Activated CD4-positive, alpha-beta memory T cell treated with anti-CD3 and anti-CD28 coated beads for 36 hours (primary cell): ENCODE measurements at places on chromosomes 4 and X. TPM values are rescaled to one million over a fixed set of nuclear protein-coding genes. Genes with fewer than 3 reads are reported as not detected.

HPGDS gene
- not detected for total RNA-seq

- H3K27me3 ChIP-seq = no peaks in the 10 kb centered on the region
- DNase-seq = no peak
- H3K4me1 ChIP-seq = no peaks in the 10 kb centered on the region
- H3K27ac ChIP-seq = no peak overlapping the region
- no peak overlapping the region for H3K4me3 ChIP-seq
Observed at GRCh38 chr4:123956204-123956603, 559.6 kb downstream of the SPRY1 start.

DRP2 gene
- total RNA-seq = 0.69 TPM

DNA sequence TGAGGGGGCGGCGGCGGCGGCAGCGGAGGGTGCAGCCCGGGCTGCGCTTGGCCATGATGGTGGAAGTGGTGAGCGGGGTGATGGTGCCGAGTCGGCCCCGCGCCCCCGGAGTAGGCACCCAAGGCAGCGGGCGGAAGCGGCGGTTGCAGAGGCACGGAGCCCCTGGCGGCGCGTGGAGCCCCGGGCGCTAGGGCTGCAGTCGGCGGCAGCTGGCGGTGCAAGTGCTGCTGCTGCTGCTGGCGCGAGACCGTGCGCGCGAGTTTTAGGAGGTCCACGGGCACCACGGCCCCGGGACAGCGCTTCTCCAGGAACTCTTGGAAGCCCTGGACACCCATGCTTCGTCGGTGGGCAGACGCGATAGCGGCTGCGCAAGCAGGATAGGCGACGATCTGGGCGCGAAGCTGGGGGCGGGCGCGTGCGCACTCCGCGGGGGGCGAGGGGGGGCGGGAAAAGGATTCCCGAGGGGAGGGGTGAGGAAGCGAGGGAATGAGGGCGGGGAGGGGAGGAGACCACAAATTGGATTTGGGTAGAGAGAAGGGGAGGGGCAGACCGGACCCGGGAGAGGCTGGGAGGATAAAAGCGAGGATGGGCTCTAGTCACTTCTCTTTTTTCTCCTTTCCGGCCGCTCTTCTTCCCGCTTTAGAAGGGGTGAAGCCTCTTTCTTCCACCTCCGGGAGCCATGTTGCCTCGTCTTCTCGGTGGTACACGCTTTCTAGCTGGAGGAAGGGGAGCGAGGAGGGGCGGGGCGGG is at the start of gene FAM120C:
FAM120C (minus strand) TSS at position 391 of the 750 bp plus-strand sequence; CDS start at position 335, 56 bp downstream.
- DNase-seq = peak; percentile 77
- H3K27me3 ChIP-seq = no peaks in the 10 kb centered on the region
- H3K4me1 ChIP-seq = peaks cover 41% of the 10 kb centered on the region
- H3K36me3 ChIP-seq = peaks cover 5% of the 10 kb centered on the region
- H3K4me3 ChIP-seq = peak within 1 kb of the TSS; percentile 78
- H3K27ac ChIP-seq = peak within 1 kb of the TSS; percentile 80

DNA sequence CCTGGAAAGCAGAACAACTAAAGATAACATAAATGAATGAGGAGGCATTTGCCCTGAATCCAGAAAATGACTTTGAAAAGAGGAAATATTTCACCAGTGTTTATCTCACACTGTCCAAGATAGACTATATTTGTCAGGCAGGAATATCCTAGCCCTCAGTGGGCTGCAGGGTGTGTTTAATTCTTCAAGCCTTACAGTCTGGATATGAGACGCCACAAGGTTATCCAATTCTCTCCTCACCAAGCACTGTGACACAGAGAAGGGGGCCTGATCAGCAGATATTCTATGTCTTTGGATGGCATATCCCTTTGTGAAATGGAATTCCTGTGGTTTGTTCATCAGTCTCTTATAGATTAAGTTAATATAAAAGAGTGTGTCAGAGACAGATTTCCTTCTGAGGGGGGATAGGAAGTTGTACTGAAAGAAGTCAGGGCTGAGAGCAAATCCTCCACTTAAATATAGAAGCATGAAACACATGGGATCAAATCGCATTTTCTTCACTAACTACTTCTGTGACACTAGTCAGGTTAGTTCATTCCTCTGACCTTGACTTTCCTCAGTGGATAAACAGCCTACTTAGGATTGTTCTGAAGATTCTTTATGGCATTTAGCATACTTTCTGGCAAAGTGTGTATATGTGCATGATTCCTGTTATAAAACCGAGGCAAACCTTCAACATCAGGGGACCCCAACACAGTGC is 6.8 kb upstream of the G3BP2 start:
- H3K27me3 ChIP-seq = no peaks in the 10 kb centered on the region
- no peak overlapping the region for H3K27ac ChIP-seq
- H3K4me3 ChIP-seq = no peak overlapping the region

GRCh38 chr4:128256539-128256938 is 31.1 kb downstream of the PGRMC2 start:
- no peak overlapping the region for H3K4me3 ChIP-seq
- no peak for DNase-seq
- H3K4me1 ChIP-seq = no peaks in the 10 kb centered on the region
- no peaks in the 10 kb centered on the region for H3K36me3 ChIP-seq

- no peak overlapping the region for H3K27ac ChIP-seq
- H3K27me3 ChIP-seq = no peaks in the 10 kb centered on the region
Observed at GRCh38 chrX:34810364-34810763, 132.2 kb upstream of the FAM47B start.

HTT gene
- 69.8 TPM for total RNA-seq

PASD1 gene
- not detected for total RNA-seq

GRCh38 chrX:124507246-124507645 is 160.9 kb downstream of the SH2D1A start:
- DNase-seq = no peak
- no peaks in the 10 kb centered on the region for H3K36me3 ChIP-seq
- H3K27ac ChIP-seq = no peak overlapping the region
- no peaks in the 10 kb centered on the region for H3K27me3 ChIP-seq
- no peak overlapping the region for H3K4me3 ChIP-seq

NIPAL1 gene
- 1.9 TPM for total RNA-seq

CCDC110 gene
- 0.26 TPM for total RNA-seq

ABCG2 gene
- total RNA-seq = 0.81 TPM

GRCh38 chr4:169040559-169041261 is 30.7 kb upstream of the CBR4 start:
- H3K4me3 ChIP-seq = no peak overlapping the region
